ENCODE measurements at places on chromosomes 11 and 22.

GRCh38 chr11:19715373-19715772, 2.7 kb downstream of the NAV2 start:
- DNase-seq: no peak

- no peak for DNase-seq
These were observed at the start of gene CECR2 for GRCh38 chr22:17369439-17370025. Gene CECR2 (plus strand): TSS chr22:17369460. CDS start chr22:17369784, 324 bp downstream.

GRCh38 chr11:71206186-71206585, 46.2 kb downstream of the SHANK2 start:
- DNase-seq: no peak

- DNase-seq: no peak
These were observed 1790.8 kb downstream of the LRRC4C start for GRCh38 chr11:39668640-39669039.

GRCh38 chr11:40032331-40032730, 1427.1 kb downstream of the LRRC4C start:
- no peak for DNase-seq

DNA sequence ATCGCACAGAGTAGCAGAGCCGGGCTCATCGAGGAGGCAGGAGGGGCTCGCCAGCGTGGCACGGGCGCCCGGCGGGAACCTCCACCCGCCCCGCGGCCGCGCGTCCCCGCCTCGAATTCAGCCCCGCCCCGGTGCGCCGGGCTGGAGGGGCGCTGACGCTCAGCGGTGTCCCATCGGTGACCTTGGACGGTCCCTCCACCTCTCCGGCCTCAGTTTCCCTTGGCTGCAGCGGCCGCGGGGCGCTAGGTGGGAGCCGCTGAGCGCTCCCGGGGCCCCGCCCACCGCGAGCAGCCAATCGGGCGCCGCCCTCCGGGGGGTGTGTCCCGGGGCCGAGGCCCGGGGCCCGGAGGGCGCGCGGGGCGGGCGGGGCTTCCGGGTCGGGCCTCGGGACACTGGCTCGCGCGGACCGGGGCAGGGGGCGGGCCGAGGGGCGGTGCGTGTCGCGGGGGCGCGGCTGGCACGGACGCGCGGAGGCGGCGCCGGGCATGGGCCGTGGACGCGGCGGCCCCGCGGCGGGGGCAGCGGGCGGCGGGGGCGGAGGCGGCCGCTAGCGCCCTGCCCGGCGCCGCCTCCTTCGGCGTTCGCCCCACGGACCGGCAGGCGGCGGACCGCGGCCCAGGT, at the start of gene PPARA:
Gene PPARA, plus strand, starts transcription at position 493 of the 621 bp plus-strand sequence. CDS start 47,858 bp downstream, outside the sequence.
- peak; percentile 82 for DNase-seq

DNA sequence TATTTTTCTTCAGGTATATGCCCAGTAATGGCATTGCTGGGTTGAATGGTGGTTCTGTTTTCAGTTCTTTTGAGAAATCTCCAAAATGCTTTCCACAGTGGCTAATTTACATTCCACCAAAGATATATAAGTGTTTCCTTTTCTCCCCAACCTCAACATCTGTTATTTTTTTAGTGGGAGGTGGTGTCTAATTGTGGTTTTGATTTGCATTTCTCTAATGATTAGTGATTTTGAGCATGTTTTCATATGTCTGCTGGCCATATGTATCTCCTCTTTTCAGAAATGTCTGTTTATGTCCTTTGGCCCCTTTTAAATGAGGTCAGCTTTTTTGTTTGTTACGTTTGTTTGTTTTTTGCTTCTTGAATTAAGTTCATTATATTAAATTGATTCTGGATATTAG, 760.2 kb downstream of the KCNA4 start:
- DNase-seq: no peak

- DNase-seq: no peak
These were observed 423.7 kb downstream of the BRD1 start for GRCh38 chr22:49404020-49404419.

- DNase-seq: no peak
These were observed 10.1 kb downstream of the SUSD2 start for GRCh38 chr22:24191381-24191841.

DNA sequence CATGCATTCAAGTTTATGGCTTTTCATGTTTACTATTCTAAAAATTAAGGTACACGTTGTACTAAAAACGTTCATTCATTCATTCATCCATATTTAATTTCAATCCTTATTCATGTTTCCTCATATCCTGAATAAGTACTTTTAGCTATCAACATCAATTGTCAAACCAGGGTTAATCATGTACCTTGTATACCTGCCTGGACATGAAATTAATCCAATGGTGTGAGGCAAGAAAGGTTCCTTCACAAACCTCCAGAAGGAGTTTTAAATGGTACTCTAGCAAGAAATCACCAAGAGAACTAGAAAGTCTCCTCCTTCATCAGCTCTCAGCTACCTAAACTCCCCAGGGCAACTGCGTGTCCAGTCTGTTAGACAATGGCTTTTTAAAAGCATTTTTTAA, 33.4 kb downstream of the TMEM123 start:
- DNase-seq: no peak

DNA sequence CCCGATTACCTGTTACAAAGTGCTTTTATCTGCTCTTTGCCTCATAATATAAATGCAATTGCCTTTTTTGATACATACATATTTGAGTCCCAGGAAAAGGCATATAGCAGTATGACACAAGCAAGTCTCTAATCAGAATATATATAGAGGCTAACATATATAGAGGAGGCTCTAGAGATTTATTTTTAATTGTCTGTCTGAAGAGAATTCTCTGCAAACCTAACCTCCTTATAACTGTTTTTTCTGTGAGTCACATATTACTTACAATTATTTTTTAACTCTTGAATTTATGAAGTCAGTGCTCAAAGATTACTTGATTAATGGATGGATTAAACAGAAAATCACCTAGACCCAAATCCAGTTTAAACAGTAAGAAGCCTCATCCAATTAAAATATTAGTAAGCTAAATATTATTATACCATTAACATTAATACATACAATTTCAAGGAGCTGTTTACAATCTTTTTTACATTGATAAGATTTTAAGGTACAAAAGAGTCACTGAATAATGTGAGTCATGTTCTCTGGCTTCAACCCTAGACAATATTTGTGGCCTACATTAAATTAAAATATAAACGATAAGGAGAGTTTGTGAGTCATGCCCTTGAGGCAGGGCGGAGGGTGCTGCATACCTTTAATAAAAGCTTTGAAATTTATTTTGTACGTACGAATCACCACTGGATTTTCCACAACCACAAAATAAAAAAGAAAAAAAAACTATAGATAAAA, 19.2 kb upstream of the MMP13 start:
- DNase-seq: no peak

DNA sequence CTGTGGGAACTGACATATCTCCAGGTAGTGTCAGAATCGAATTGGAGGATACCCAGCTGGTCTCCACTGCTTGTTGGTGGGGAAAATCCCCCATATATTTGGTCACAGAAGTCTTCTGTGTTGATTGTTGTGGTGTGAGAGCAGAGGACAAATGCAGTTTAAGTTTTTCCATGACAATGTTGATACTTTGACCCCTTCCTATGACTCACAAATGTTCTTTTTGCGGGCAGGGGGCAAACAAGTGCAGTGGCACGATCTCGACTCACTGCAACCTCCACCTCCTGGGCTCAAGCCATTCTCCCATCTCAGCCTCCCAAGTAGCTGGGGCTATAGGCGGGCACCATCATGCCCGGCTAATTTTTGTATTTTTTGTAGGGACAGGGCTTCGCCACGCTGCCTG, 7.4 kb upstream of the PATL1 start:
- DNase-seq: no peak

DNA sequence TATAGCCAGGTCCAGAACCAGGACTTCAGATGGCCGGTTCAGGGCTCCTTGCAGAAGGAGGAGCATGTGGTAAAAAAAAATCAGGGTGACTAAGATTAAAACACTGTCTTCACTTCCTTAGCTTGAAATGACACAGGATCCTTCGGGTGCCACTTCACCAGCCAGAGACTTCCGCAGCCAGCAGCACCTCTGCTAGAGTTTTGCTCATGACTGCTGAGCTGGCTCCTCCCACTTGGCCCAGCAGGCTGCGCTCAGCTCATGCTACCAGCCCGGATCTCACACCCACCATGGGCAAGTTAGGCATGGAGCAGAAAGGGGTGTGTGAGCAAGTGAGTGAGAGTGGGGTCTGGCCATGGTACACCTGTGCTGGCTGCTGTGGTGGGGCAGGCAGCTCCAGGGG, 6.6 kb upstream of the MS4A18 start:
- no peak for DNase-seq

DNA sequence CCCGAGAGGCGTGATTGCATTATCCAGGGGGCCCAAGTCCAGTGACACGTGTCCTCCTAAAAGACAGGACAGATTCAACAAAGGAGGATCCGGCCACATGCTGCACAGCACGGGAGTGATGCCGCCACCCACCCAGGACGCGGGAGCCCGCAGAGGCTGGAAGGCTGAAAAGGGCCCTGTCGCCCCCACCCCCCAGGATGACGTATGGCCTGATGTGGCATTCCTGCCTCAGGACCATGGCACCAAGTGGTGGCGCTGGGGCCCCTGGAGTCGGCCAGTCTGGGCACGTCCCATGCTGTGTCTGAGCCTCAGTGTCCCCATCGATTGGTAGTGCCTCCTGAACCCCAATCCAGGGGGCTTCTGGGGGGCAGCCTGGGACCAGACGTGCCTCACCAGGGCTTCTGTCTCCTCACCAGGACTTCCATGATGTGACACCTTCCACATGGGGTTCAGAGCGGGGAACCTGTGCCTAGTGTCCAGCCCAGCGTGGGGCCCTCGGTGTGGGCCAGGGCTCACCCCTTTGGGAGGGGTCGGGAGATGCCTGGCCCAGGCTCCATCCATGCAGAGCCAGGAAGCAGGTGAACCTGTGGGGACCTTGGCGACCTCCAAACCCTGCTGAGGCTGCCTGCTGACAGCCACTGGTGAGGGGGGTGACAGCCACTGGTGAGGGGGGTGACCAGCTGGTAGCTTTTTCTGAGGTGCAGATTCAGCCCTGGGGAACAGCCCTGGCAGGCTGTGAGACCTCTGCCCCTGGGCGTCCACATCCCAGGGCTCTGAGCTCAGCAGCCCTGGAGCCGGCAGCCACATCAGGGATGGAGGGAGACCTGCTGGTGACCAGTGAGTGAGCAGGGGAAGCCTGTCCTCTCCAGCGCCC, 75.3 kb downstream of the KCNQ1 start:
- DNase-seq: no peak

GRCh38 chr11:64222651-64223000, 3.4 kb downstream of the TRPT1 start:
- no peak for DNase-seq

- DNase-seq: no peak
These were observed 939.0 kb downstream of the BRD1 start for GRCh38 chr22:48888466-48889208.

DNA sequence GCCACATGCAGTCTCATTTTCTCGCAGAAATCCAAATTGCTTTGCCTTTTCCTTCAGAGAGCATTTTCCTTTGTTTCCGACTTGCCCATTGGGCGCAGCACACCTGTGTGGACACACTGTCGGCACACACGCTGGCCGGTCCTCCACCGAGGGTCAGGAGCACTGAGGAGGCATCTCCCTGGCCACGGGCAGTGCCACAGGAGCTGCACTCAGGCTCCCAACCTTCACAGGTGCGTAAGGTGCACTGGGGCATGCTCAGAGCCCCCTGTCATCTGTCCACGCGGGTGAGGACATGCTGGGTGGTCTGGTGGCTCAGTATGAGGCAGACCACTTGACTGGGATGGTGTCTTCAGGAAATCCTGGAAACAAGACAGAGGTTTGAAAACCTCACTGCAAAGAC, 779.1 kb downstream of the BRD1 start:
- no peak for DNase-seq

GRCh38 chr11:100980156-100980555, 149.5 kb downstream of the PGR start:
- DNase-seq: peak; percentile 27

DNA sequence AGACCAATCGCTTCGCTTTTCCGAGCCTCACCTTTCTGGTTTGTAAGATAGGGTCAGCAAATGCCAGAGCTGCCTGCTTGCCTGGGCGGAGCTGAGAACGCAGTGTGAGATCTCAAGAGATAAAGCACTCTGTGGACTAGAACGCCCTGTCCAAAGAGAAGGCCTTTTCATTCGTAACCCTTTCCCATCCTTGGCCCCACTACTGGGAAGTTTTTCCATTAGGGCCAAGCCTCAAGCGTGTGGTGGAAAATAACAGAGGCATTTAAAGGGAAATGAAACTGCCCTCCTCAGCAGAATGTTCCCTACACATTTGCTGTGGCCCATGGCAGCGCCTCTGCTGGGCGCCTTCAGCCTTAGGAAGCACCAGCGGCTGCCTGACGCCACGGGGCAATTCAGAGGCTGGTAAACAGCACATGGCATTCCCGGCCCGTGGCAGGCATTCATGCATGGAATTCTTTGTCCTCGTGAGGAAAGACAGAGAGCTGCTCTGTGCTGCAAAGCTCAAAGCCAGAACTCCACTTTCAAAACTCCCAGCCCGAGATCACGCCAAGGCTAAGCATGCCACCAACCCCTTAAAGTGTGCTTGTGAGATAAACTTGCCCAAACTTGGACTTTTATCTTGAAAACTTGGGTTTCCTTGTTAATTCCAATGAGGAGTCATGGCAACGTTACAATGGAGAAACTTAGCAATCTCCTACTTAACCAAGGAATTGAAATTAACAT, 38.1 kb downstream of the AHNAK start:
- peak; percentile 62 for DNase-seq

DNA sequence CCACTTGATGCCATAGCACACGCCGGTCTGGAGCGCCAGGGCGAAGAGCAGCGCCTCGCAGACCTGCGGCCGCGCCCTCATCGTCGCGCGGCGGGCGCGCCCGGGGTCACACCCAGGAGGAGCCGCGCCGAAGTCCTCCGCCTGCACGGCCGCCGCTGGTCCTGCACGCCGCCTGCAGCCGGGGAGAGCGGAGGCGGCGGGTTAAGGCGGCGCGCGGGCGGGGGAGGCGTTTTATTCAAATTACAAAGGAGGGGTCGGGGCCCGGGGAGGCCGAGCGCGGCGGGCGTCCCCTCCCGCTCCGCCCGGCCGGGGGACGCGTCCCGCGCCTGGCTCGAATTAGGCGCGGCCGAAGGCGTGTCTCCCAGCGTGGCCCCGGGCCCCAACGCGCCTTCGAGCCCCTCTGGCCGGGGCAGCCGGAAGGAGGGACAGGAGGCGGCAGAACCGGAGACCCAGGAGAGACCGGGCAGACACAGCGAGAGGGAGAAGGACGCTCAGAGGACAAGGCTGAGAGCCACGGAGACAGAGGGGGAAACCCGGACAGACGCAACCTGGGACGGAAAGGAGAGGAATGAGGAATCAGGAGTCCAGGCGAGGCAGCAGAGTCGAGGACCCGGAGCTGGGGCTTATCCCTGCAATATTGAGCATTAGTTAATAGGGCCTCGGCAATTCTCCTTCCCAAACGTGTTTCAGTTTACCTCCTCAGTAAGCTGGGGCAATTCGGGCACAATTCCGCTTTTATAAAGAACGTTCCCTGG, at the start of gene WNT11:
Gene WNT11, minus strand, starts transcription at position 176 of the 755 bp plus-strand sequence. Its CDS starts 95 bp downstream, at position 81.
- peak; percentile 48 for DNase-seq

Measured in hematopoietic multipotent progenitor cell treated with erythropoietin and hydrocortisone succinate and interleukin-3 and kit ligand, for 8 days (in vitro differentiated cells).